Uterine smooth muscle cell (primary cell): ENCODE measurements at places on chromosomes 16 and 17. TPM values are rescaled to one million over a fixed set of nuclear protein-coding genes. Genes with fewer than 3 reads are reported as not detected.

The SKAP1 gene
- not detected in 2 replicates for total RNA-seq

The ERN2 gene
- 0.12 and 0.77 TPM in 2 replicates for total RNA-seq

The RMI2 gene
- 6.1 and 19.4 TPM in 2 replicates for total RNA-seq

The KRT28 gene
- total RNA-seq: not detected in 2 replicates

The ITGA2B gene
- total RNA-seq: 0.22 and 1.7 TPM in 2 replicates

The NT5C gene
- total RNA-seq: 42.7 and 77.2 TPM in 2 replicates

The SHISA6 gene
- not detected in 2 replicates for total RNA-seq

The CTRB1 gene
- total RNA-seq: not detected in 2 replicates

The HOXB1 gene
- not detected in 2 replicates for total RNA-seq

The CRYBA1 gene
- not detected in 2 replicates for total RNA-seq
